ENCODE measurements at places on chromosomes 6 and 20.
A peak's percentile ranks its signal among the peaks of the same experiment; 100 is the strongest.

- no peak for DNase-seq
Measured at GRCh38 chr6:161636882-161637430, 363.1 kb upstream of the AGPAT4 start.

GRCh38 chr20:37564388-37565133, 36.9 kb upstream of the BLCAP start:
- DNase-seq: peak; percentile 67

- DNase-seq: no peak
Measured at GRCh38 chr6:142693441-142693840, 251.5 kb downstream of the HIVEP2 start.

DNA sequence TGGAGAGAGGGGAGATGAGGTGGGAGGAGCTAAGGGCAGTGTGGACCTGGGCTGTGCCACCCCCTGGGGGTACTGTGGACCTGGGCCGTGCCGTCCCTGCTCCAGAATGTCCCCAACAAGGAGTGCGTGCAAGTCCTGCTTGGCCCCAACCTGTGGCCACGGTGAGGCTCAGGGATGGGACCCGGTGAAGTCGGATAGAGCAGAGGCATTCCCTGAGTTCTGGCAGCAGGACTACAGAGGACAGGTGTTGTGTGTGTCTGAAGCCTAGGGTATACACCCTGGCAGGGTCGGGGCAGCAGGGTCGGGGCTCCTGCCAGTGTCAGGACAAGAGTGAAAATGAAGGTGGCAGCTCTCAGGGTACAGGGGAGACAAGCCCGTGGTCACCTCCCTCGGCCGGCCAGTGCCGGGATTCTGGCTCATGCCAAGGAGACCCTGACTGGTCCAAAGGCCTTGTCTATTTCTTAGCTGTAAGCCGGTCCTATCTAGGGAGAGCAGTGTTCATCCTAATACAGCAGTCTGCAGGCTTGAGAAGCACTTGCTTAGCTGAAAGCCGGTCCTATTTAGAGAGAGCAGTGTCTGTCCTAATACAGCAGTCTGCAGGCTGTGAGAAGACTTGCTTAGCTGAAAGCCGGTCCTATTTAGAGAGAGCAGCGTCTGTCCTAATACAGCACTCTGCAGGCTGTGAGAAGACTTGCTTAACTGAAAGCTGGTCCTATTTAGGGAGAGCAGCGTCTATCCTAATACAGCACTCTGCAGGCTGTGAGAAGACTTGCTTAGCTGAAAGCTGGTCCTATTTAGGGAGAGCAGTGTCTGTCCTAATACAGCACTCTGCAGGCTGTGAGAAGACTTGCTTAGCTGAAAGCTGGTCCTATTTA, 95.9 kb downstream of the SMOC2 start:
- no peak for DNase-seq

DNA sequence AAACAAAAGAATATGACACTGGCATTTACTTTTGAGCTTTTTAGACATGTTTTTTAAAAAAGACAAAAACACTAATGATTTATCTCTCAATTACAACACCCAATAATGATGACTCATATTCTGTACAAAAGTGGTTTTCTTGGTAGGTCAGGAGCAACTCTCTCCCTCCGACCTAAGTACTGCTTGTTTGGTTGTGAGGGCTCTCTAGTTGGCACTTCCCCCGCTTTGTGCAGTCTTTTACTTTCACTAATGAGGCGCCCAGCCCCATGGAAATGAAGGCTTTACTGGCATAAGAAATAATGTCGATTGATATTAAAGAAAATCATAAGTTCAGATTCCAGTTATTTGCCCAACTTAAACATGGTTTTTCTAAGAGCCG, 1.3 kb downstream of the KPNA5 start:
- DNase-seq: peak; percentile 80

- DNase-seq: peak; percentile 93
Measured at GRCh38 chr6:90078513-90079289, 184.4 kb downstream of the GJA10 start.

GRCh38 chr6:70686548-70687133, 19.0 kb downstream of the SMAP1 start:
- DNase-seq: peak; percentile 77

- DNase-seq: no peak
Measured at GRCh38 chr6:169725125-169726048, 1.1 kb upstream of the PHF10 start.

GRCh38 chr6:11323666-11324452, 91.4 kb upstream of the NEDD9 start:
- peak; percentile 78 for DNase-seq

GRCh38 chr6:163916315-163917081, 502.0 kb downstream of the QKI start:
- no peak for DNase-seq

DNA sequence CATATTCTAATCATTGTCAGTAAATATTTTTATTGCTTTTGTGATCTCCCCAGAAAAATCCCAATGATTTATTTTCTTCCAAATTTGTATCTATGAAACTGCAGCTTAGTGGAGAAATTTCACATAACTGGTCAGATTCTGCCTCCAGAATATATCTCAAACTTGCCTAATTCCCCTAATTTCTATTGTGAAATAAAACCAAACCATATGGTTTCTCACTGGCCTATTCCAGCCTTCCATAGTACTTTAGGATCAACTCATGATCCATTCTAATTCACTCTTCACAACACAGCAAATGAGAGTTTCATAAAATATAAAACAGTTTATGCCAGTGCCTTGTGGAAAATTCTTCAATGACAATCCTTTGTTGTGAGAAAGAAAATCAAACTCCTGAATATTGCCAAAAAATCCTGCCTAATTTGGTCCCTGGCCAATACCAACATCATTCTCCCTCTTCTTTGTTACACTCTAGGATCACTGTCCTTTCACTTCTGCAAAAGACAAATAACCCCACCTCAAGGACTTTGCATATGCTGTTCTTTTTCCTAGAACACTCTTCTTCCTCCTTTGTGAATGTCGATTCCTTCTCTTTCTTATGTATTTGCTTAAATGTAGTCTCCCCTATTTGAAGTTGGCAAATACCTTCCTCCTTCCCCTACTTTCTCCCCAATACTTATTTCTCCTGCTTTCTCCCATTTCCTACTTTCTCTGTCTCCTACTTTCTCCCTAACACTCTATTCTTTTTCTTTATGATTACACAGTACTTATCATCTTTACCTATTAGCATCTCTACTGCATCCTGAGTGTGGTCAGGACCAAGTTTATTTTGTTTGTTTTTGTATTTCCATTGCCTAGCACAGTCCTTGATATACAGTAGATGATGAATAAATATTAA, 587.5 kb downstream of the RFPL4B start:
- DNase-seq: no peak

DNA sequence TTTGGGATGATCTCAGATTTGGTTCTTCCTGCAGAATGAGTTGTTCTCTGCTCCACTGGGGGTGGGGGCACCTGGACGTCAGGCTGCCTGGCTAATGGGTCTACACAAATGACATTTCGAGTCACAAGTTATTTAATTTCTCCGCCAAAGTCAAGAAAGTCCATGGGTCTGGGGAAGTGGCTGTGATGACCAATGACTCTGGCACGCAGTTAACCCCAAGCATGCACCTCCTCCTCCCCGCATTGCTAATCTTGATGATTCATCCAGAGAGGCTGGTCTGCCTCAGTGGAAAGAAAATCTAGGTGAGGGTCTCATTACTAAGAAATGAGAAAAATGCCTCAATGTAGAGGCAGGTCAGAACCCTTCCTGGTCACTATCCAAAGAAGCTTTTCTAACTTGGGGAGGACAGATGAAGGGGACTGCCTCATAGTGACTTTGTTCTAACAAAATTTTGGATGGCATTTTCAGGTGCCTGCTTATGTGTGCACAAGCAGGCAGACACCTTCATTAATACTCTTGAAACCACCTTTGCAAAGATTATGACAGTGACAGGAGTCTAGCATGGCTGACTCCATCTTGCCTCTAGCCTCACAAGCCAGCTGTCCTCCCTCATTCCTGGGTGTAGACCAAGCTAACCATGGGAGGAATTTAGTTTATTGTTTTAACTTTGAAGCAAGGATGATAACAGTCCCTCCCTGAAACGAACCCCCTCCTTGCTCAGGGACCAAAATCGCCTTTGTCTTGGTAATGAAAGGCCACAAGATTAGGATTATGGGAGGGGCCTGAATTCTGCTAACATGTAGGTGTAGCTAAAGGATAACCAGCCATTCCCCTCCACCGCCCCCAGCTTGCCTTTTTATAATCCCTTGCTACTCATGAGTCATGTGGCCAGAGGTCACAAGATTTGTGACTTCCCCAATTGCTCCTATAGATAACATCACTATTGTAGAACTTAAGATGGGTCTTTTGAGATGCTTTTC, 98.6 kb upstream of the MRPS10 start:
- peak; percentile 87 for DNase-seq

- DNase-seq: peak; percentile 28
Measured at GRCh38 chr6:34912715-34913464, 23.8 kb downstream of the ANKS1A start.

- no peak for DNase-seq
Measured at GRCh38 chr6:168326294-168327261, 7.0 kb upstream of the DACT2 start.

GRCh38 chr20:2978519-2978918, 64.9 kb upstream of the GNRH2 start:
- no peak for DNase-seq

DNA sequence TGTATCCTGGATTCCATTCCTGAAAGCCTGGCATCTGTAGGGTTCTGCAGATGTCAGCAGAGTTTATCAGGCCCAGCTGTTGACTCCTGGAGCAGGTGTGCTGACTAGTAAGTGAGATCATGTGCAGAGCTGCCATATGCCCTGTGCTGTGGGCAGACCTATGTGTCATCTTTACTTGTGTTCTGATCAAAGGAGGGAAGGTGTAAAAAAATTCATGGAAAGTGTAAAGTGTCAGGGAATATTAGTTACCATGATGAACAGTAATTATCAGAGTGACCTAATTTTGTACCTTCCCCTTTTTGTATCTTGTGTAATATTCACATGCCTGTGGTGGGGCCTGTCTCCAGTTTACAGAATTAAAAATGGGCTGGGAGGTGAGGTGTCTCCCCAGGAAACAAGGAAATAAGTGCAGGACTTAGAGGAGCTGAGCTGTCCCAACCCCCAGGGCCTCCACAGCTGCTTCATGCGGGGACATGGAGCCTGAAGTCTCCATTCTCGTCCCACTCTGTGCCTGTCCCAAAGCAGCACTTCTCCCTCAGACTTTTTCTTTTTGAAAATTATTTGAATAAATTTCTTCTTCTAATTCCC, 148.2 kb upstream of the GGTLC1 start:
- no peak for DNase-seq

DNA sequence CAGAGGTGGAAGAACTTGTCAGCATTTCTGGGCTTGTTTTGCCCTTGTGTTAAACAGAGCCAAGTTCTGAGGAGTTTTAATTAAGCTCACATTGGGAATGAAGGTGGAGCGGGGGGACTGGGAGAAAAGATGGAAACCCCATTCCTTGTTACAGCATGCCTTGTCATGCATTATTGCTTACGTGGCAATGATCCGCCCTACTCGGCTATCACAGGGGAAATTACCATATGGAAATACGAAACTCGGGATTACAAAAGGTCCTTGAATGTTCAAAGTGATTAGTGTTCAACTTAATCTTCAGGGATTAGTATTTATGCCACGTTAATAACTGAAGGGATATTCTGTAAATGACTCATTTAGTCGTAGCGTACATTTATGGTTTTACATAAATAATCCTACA, 86.4 kb downstream of the MAP3K7 start:
- no peak for DNase-seq

GRCh38 chr6:107769053-107769658, 55.0 kb downstream of the SCML4 start:
- no peak for DNase-seq

DNA sequence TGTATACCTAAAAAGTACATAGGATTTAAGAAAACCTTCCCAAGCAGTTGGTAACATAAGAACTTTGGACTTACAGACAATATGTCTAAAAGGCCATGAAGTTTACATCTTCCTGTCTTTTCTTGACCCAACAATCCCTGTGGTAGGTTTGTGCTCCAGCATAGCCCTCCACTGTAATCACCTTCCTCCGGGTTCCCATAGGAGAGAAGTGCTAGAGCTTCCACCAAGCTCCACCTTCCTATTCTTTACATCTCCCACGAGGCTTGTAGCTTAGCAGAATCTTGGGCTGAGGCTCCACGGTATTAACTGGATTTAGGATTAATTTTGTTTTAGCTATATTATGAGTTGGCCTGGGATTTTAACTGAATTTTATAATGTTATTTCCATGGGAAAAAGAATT, 23.3 kb downstream of the ADGRG6 start:
- no peak for DNase-seq

- DNase-seq: no peak
Measured at GRCh38 chr6:98669371-98669770, 165.0 kb upstream of the POU3F2 start.

DNA sequence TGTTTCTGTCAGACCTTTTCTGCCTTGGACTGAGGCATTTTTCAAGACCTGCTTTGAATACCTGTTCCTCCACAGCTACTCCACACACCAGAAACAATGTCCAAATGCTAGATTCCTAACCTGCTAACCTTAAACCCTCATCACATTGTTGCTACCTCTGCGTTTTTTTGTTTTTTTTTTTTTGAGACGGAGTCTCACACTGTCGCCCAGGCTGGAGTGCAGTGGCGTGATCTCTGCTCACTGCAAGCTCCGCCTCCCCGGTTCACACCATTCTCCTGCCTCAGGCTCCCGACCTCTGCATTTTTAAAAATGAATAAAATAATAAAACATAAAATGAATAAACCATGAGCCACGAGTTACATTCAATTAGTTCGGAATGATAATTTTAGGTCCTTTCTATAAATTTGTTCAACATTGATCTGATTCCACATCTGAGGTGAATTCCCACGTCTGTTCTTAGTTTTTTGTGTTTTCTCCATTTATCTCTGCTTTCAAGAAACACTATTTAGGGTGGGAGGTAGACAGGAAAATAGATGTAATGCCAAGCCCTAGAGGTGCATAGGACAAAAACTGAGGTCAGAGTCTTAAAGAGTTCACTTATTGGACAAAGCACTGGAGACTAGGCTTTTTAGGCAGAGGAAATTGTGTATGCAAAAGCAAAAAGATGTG, 1.3 kb downstream of the C6orf89 start:
- DNase-seq: peak; percentile 55

DNA sequence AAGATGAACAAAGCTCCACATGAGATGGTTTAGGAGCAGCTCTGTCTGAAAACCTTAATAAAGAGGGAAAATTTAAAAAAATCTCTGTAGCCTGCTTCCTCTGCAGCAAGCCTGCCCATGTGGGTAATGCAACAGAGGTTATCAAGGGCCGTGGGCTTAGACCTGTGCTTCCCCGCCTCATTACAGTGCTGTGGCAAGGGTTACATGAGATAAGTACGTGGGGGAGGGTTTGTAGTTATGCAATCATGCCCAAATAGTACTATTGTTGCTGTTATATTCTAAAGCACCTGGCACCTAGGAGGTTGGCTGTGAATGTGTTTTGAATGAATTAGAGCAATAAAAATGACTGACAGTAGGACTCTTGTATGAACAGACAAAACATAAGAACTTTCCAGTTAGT, 68.3 kb downstream of the PKHD1 start:
- peak; percentile 20 for DNase-seq

DNA sequence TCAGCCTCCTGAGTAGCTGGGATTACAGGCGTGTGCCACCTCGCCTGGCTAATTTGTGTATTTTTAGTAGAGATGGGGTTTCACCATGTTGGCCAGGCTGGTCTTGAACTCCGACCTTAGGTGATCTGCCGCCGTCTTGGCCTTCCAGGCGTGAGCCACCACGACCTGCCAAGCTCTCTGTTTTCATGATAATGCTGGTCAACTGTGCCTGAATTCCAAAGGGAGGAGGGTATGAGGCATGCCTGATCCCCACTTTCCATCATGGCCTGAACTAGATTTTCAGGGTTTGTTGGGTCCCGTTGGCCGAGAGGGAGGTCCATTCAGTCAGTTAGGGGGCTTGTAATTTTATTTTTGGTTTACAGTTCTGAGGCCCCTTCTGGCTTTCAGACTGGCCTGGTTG, 28.0 kb upstream of the ANGPT4 start:
- DNase-seq: no peak

All from OCI-M1 (cell line).